ENCODE measurements at places on chromosomes 4 and X. TPM values are rescaled to one million over a fixed set of nuclear protein-coding genes. Genes with fewer than 3 reads are reported as not detected.

Gene BGN
- total RNA-seq: 0.94 TPM

Gene CFP
- 0.08 TPM for total RNA-seq

Gene ESX1
- total RNA-seq: not detected

Gene ATP2B3
- total RNA-seq: 0.57 TPM

Gene IQSEC2
- total RNA-seq: 9.2 TPM

Gene AKAP14
- total RNA-seq: not detected

Gene CT45A3
- total RNA-seq: not detected

Gene AGTR2
- total RNA-seq: not detected

Gene PCDH11X
- not detected for total RNA-seq

Gene ARMCX1
- total RNA-seq: 135 TPM

Gene CLCN4
- total RNA-seq: 19.1 TPM

GRCh38 chrX:7283741-7284140, 135.8 kb upstream of the PUDP start:
- no peak for DNase-seq

GRCh38 chr4:140256335-140256734, 102.4 kb upstream of the MAML3 start:
- DNase-seq: no peak

DNA sequence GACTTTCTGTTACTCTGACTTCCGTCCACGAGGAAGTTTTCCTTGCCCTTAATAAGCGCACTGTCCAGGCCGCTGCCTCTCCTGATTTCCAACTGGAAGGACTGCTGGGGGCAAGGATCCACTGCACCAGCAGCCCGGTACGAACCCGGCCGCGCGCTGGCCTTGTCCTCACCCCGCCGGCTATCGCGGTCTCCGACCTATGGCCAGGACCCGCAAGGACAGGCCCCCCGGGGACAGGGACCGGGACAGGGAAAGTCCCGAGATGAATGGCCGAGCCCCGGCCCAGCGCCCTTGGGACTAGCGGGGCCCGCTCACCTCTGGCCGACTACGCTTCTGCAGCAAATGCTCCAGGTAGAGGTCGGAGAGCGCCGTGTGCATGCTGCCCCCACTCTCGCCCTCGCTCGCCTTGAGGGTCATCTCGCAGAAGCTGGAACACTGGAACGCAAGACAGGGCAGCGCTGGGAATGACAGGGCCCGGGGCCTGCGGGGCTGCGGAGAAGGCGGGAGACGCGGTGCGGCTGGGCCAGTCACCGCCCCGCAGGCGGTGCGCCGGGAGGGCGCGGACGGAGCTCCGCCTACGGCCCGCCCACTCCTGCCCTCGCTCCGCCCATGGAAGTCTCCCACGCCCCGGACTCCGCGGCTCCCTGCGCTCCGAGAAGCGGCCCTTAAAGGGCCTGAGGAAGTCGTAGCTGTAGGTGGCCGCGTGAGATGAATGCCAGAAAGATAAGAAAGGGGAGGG, at the start of gene MPP1:
TSS of gene MPP1 (minus strand) at position 529 of the 739 bp plus-strand sequence. CDS start at position 417, 112 bp downstream.
- DNase-seq: peak; percentile 73

GRCh38 chrX:104309169-104309568, 54.4 kb upstream of the ESX1 start:
- no peak for DNase-seq

DNA sequence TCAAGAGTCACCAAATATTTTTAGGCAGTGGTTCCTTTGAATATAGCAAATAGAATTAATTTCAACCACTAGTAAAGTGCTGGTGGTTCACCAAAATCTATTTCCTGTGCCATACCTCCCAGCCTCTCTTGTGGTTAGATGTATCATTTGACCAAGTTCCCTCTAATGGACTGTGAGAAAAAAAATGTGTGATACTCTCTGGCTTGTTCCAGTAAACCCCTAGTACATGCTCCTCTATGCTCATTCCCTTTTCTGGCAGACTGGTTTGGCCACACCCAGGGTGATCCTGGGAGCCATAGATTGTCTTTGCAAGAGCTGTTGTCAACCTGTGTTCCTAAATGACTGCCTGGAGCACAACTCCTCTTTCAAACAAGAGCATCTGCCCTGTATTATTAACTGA, 109.5 kb downstream of the FRAS1 start:
- peak; percentile 31 for DNase-seq

- no peak for DNase-seq
These were observed 166.4 kb upstream of the NPY2R start for GRCh38 chr4:155042014-155042413.

GRCh38 chr4:122246551-122246950, 94.4 kb downstream of the BLTP1 start:
- DNase-seq: no peak

- peak; percentile 44 for DNase-seq
These were observed 211.9 kb upstream of the UGT8 start for GRCh38 chr4:114386637-114387233.

DNA sequence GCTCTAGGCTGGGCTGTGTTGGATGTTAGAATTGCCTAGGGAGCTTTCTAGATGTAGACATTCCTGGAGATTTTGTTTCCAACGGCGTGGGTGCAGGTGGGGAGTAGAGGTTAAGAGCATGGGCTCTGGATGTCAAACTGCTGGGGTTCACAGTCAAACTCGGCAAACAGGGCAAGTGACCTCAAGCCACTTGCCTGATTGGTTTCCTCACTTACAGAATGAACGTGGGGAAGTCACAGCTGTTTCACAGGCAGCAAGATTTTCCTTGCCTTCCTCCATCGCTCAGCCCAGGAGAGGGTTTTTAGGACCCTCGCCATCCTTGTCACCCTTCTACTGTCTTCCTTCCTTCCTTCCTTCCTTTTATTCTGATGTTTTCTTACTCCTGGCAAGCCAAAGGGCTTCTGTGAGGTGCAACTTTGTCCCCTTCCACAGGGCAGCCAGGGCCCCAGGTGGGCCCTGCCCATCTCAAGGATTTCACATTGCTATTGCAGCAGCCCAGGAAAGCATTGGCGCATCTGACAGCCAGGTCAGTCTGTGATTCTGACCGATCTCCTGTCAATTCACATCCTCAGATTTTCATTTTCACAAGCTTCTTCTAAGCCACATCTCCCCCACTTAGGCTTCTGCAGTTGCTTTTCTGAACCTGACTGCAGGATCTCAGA, 7.0 kb downstream of the RTL5 start:
- no peak for DNase-seq

- no peak for DNase-seq
These were observed 276.7 kb downstream of the GBA3 start for GRCh38 chr4:22969287-22969896.

- DNase-seq: no peak
These were observed 59.1 kb downstream of the SMIM20 start for GRCh38 chr4:25972984-25973745.

DNA sequence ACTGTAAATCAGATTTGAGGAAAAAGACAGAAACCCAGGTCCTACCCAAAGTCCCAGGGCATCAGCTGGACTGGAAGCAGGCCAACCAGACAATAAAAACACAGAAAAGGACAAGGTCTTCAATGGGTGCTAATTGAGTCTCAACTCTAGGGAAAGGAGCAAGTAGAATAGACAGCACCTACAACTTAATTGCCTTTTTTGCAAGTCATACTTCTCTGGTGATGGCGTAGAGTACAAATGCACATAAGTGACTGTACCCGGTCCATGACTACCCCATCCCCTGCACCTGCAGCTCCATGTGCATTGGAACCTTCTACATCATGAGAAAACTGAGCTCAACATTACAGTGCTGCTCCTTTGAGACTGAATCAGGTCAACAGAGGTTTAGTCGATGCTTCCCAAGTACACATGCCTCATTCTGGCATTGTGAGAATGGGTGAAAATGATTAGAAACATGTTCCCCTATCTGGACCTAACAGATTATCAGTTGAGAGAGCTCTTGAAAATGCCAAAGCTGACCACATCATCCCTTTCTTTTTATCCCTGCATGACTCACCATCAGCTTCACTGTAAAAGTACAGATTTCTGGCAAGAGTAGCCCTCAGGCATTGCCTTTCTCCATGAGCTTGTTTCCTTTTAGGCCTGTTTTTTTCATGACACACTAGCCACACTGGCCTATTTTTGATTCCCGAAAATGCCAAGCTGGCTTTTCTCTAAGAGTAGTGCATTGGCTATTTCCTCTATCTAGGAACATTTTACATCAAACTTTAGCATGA, 298.3 kb downstream of the HS3ST1 start:
- peak; percentile 34 for DNase-seq

- peak; percentile 15 for DNase-seq
These were observed 13.1 kb upstream of the EOLA1 start for GRCh38 chrX:149527705-149528104.

GRCh38 chr4:4225915-4226605, 669 bp downstream of the OTOP1 start:
- no peak for DNase-seq

GRCh38 chr4:110119337-110119736, 79.1 kb downstream of the ELOVL6 start:
- no peak for DNase-seq

GRCh38 chrX:12089740-12090139, 48.5 kb upstream of the FRMPD4 start:
- no peak for DNase-seq

- DNase-seq: no peak
These were observed 21.8 kb downstream of the IL1RAPL1 start for GRCh38 chrX:28609003-28609402.

DNA sequence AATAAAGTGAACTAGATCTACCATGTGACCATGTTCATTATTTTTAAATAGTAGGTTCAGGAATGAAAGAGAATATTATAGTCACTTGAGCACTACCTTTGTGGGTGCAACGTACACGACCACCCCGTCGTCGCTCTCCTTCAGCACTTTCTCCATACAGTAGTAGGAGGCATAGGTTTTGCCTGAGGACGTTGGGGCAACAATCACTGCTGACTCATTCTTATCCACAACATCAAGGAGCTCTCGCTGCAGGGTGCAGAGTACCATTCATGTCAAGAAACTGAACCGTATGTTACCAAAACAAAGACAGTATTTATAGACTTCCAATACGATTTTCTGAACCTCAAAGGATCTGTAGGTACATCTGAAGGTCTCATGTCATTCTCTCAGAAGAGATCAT, 44.7 kb downstream of the DDX60 start:
- DNase-seq: no peak

GRCh38 chrX:66200855-66201795, 37.1 kb downstream of the HEPH start:
- DNase-seq: peak; percentile 16

- no peak for DNase-seq
These were observed 2.2 kb upstream of the FBXL5 start for GRCh38 chr4:15657366-15657765.

GRCh38 chrX:51148848-51149247, 183.8 kb upstream of the NUDT10 start:
- DNase-seq: no peak

DNA sequence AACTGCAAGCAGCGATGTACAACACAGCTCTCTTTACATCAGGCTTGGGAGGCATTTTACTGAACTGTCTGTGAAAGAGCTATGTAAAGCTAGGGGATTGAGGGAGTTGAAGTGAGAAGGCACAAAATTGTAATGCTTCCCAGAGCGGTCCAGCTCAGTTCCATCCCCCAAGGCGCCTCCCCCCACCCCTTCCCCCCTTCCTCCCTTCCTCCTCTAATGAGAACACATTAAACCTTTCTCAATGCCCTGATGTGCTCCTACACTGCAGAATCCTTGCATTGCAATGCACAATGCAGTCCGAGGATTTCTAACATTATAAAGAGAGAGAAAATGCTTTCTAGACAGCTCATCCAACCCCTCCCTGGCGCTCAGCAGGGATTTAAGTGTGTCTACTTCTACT, 73.9 kb downstream of the CXXC4 start:
- no peak for DNase-seq

GRCh38 chr4:137076908-137077307, 455.4 kb downstream of the PCDH18 start:
- no peak for DNase-seq

Data from myocyte (in vitro differentiated cells).